ENCODE measurements at places on chromosomes 2 and 18.

DNA sequence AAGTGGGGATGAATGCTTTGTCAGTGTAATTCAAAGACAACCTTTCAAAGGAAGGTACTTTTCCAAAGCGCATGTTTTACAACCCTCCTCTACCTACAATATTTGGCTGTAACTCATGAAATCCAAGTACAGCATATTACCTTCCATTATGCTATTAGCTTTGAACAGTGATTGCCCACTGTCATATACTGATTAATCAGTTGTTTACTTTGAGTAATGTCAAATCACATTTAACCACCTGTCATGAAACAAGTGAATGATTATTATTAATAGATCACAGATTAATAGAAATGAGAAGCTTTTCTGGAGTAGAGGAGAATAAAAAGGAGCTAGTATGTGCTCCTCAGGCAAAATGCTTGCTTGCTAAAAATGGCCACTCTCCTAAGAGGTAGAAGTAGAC lies 150.5 kb upstream of the SMAD7 start:
- no peak for DNase-seq

DNA sequence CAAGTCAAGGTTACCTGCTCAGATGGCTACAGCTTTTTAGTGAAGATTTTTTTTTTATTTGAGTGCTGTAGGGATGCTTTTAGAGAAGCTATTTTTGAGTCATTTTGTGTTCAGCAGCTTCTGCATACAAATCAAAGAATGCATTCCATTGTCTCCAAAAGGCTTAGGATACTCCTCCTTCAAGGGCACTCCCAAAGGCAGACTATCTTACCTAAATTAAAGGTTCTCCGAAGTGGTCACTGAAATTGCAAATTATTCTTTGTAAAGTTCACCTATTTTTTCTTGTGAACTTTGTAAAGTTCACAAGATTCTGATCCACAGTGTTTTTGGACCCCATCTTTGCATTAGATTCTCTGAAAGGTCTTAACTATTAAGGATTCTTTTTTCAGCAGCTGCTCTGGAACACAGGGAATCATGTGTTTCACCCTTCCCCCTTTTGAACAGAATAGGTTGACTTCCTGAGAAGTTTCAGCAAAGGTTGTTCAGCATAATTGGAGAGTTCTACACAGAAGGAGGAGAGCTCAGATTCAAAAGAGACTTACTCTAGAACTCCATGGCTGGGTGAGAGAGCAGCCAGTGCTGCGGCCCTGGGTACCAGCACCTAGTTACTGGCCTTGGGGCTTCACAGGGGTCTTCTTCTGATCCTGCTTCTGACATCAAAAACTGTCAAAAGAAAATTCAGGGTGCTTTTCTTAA lies 14.5 kb downstream of the CLIP4 start:
- no peak for DNase-seq

DNA sequence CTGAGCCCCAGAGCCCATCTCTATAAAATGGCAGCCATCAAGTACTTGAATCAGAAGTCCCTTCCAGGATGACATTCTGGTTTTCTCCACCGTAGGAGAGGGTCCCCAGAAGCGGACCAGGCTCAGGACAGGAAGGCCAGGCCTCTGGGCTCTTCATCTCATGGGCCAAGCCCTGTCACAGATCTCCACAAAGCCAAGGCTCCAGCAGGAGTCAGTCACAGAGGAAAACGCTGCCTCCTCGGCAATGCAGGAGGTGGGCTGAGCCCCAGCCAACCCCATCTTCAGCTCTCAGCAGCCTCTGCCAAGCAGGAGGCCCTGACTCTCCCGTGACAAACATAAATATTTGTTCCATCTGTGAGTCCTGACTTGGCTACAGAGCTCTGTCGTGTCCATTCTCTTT lies 39.4 kb upstream of the GPAT2 start:
- peak; percentile 1 for DNase-seq

DNA sequence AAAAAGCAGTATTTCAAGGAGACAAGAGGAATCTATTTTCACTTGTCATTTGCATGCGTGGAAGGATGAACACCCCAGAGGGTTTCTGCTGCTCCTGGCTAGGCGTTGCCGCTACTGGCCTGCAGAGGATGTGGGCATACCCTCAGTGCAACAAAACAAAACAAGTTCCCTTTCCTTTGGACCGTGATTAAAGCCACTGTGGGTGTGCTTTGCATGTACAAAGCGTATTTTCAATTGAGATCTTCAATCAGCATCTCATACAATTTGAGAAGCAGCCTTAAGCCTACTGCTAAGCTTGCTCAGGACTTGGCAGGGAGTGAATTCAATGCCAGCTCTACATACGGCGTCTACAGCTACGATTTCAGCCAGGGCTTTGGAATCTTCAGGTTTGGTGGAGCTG lies 298.4 kb downstream of the LPIN1 start:
- DNase-seq, result no peak

GRCh38 chr2:223123855-223124610 lies 72.0 kb downstream of the KCNE4 start:
- DNase-seq, result peak; percentile 27

GRCh38 chr2:178279142-178279541 lies 84.8 kb downstream of the OSBPL6 start:
- no peak for DNase-seq

- no peak for DNase-seq
These were observed 208.0 kb downstream of the TPGS2 start for GRCh38 chr18:36620788-36621187.

DNA sequence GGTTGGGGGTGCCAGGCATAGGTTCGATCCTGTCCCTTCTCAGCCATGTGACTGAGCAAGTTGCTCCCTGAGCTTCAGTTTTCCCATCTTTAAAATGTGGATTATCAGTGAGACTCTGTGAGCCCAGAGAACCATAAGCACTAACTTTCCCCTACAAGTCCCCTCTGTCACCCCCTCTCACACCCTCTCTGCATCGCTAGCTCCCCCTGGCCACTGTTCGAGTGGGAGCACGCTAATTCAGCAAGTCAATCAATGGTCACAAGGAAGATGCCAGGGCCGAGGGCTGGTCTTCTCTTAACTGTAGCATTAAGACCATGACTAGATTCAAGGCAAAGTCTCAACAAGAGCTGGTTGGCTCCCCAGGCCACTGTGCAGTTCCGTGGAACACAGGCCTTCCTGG lies 66.2 kb downstream of the BCL2L11 start:
- DNase-seq, result no peak

- no peak for DNase-seq
These were observed 63.1 kb downstream of the ITGA4 start for GRCh38 chr2:181520253-181520652.

DNA sequence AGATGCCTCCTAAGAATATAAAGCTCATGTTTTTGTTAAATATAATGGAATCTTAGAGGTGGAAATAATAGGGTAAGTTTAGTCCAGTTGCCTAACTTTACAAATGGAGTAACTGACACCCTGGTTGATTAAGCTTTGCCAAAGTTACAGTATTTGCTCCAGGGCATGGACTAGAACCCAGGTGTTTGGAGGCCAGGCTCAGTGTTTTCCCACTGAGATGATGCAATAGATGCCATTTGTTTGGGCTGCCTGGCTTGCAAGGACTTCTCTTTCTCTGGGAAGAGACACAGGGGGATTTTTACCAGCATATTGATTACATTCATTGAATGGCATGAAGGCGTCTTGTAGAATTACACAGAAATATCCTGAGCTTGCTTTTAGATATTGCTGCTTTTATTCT lies 397.8 kb downstream of the SLC4A3 start:
- no peak for DNase-seq

GRCh38 chr18:48351216-48352050 lies 57.8 kb downstream of the ZBTB7C start:
- DNase-seq, result no peak

DNA sequence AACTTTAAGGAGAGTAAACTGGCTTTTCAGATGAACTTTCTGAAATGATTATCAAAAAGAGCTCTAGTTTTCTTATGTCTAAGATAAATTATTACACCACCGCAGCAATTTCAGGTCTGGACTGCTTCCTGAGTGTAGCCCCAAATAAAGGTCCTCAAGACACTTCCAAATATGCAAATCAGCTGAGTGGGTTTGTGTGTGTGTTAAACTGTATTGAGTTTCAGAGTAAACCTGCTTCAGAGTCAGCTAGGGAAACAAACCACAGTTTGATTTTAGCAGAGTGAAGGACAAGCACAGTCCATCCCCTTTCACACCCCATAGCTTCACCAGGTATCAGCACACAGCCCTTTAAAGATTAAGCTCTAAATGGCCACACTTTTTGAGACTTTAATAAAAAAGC lies 168.7 kb downstream of the NRXN1 start:
- no peak for DNase-seq

GRCh38 chr2:152443771-152444170 lies 108.8 kb downstream of the FMNL2 start:
- no peak for DNase-seq

DNA sequence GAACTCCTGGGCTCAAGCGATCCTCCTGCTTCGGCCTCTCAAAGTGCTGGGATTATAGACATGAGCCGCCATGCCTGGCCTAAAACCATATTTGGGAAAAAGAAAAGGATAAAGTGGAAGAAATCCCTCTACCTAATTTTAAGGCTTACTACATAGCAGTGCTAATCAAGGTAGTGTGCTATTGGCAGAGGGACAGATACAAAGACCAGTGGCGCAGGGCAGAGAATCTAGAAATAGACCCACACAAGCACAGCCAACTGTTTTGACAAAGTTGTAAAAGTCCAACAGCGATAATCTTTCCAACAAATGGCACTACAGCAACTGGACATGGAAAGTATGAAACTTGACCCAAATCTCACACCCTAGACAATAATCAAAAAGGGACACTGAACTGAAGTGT lies 138.4 kb downstream of the TFCP2L1 start:
- no peak for DNase-seq

DNA sequence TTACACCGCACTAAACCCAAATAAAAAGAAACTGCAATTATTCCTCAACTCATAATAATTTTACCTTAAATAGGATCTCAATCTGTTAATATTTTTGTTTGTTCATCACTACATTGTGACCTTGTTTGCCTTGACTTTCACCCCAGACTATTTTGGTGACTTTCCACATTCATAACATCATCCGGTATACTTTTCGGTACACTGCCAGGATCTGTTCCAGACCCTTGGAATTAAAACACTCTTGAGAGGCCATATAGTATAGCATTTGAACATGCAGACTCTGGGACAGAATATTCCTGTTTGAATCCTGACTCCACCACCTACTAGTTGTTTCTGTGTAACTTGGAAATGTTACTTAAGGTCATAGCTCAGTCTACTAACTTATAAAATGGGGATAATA lies 577.4 kb downstream of the METTL4 start:
- no peak for DNase-seq

DNA sequence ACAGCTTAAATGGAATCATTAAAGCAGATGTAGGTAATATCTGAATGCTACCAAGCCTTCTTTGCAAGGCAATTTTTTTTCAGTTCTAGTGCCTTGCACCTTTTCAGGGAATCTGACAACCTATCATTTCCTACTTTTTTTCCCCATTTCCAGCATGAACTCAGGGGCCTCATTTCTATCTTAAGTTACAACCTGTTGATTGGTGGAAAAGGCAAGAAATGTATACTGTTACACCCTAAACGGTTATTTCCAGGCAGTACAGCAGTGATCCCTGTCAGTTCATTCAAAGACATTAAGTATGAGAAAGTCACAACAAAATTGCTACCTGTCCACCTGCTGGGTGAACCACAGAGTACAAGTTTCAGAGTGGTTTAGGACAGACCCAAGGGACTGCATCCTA lies 171.2 kb upstream of the PIK3C3 start:
- DNase-seq, result no peak

DNA sequence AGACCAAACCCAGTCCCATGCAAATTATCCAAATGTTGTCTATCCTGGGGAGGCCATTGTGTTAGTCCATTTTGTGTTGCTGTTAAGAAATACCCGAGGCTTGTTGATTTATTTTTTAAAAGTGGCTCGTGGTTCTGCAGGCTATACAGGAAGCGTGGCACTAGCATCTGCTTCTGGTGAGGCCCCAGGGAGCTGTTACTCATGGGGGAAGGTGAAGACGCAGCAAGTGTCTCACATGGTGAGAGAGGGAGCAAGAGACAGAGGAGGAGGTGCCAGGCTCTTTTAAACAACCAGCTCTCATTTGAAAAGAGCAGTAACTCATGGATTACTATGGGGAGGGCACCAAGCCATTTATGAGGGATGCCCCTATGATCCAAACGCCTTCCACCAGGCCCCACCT lies 80.3 kb upstream of the ARL4C start:
- DNase-seq, result no peak

DNA sequence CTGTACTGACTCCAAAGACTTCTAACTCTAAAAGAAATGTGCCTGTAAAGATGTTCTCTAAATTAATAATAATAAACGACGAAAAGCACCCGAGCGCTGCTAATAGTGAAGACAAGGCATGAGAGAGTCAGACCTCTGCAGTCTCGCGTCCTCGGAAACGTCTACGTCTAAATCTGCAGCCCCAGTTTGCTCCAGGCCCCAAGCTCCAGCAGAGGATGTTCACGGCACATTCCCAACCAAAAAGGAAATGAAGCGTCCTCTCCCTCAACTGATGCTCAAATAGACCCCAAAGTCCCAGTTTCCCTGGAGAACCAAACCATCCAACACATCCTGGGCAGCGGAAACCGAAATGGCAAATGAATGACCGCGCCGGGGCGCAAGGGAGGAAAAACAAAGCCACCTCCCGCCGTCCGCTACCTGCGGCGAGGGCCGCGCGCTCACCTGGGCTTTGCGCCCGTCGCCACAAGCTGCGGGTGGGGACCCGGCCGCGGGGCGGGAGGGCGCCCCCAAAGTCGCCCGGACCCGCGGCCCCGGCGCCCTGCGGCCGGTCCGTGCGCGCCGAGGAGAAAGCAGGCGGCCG lies 47.1 kb upstream of the CCDC150 start:
- no peak for DNase-seq

GRCh38 chr2:54572262-54572635 lies 116.1 kb downstream of the SPTBN1 start:
- DNase-seq, result no peak

DNA sequence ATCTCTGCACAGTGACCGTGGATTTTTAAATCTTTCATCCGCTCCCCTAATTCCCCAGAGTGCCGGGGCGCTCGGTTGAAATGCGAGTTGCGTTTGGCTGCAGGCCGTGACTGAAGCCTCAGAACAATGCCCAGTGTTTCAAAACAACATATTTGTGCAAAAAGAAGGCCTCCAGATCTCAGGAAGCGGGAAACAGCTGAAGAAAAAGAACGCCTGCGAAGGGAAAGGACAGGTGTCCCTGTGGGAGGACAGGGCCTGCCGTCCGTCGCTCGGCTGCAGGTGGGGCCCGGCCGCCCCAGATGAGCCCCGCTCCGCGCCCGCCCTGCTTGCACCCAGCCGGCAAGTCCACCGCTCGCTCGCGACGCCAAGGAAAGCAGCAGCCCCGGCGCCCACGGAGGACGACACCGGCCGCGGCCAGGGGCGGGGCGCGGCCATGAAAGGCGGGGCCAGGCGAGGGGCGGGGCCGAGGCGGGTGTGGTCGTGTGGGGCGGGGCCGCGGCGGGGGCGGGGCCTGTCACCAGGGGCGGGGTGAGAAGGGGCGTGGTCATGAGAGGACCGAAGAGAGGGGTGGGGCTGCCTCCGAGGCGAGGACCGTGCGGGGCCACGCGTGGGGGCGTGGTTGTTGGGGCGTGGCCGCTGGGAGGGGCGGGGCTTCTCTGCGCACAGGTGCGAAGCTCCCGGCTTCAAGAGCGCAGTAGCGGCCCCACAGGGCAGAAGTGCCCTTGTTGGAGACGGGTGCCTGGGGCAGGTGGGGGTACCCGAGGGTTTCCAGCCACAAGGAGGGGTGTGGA lies 17.6 kb upstream of the BOK start:
- DNase-seq, result peak; percentile 32

GRCh38 chr2:148726228-148726627 lies 81.7 kb downstream of the EPC2 start:
- no peak for DNase-seq

All from tibial nerve (tissue), 4 donors.